ENCODE measurements at places on chromosomes 6 and 20.
A peak's percentile ranks its signal among the peaks of the same experiment; 100 is the strongest.

- DNase-seq: no peak
Measured at GRCh38 chr6:45462190-45463134, 84.7 kb upstream of the SUPT3H start.

DNA sequence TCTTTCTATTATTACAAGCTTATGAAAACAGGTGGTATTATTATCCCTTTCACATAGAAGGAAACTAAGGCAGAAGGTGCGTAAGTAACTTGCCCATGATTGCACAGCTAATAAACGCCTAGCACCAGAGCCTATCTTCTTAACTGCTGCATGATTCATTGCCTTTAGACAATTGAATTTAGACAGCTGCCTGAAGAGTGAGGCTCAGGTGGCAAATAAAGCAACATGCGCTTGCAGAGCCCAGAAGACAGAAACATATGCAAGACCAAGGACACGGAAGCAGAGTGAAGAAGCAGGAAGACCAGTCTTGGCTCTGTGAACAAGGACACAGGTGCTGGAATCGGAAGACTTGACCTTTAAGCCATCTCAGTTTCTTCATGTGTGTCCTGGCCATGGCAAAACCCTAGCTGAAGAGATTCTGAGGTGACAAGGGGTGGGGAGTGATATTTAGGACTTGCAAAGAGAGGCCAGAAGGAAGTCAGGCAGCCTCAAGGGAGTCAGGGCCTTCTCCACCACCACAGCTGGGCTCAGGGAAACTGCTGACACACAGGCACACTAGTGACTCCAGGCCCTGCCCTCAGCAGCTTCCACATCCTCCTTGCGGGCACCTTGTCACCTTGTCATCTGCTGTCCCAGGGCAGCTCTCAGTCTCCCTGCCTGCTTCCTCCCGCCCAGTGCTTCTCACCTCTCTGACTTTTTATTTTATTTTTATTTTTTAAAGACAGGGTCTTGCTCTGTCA lies 91.7 kb upstream of the SLC22A16 start:
- no peak for DNase-seq

DNA sequence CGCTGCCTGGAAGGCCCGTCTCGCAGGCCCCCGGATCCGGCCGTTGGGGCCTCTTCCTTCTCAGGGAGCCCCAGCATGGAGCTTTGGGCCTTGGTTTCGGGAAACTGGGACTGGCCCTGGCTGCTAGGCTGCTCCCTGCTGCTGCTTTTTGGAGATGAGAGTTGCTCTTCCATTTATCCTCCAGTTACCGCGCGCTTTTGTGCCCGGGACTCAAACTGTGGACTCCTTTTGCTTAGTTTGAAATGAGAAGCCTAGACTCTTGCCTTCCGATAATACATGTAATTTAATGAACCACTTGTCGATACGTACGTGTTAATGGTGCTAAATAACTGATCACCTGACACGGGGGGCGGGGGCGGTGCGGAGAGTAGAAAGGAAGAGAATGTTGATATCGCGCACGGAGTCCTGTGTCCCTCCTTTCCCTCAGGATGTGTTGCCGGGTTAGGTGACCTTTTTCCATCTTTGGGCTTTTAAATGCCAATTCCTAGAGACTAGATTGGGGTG lies 968 bp downstream of the PHF3 start:
- peak; percentile 18 for DNase-seq

DNA sequence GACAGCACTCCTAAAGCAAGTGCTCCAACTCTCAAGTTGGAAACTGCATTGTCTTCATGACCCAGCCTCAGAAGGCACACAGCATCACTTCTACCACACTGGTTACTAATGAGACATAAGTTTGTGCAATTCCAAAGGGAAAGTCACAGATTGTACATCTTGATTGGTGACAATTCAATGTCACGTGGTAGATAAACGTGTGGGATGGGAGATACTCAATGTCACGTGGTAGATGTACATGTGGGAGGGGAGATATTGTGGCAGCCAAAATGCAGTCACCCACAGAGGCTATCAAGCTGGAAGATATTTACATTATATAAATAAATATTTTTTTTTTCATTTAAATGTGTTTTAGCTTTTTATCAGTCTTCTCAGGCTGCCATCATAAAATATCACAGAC lies 393.3 kb downstream of the KIF16B start:
- DNase-seq: no peak

GRCh38 chr20:59102841-59103299 lies 60.3 kb upstream of the PRELID3B start:
- no peak for DNase-seq

- DNase-seq: no peak
Measured at GRCh38 chr6:23170049-23170448, 600.7 kb downstream of the HDGFL1 start.

DNA sequence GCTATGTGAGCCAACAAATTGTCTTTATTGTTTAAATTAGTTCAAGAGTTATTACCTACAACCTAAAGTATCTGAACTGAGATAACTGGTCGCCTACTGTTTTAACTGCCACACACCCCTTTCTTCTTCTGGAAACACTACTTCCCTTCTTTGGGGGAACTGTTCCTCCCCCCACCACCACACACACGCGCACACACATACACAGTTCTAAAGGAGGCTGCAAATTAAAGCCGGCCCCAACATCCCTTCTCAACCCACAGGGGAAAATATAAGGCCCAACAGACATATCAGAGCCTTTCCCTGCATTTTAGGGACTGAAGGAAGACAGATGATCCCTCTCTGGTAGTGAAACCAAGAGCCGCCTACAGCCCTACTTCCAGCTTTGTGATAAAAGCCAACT lies 348.0 kb upstream of the JARID2 start:
- no peak for DNase-seq
